HT1080 (cell line): ENCODE measurements at places on chromosomes 4 and X. TPM values are rescaled to one million over a fixed set of nuclear protein-coding genes. Genes with fewer than 3 reads are reported as not detected.
A peak's percentile ranks its signal among the peaks of the same experiment; 100 is the strongest.

Gene NHSL2
- total RNA-seq = 1.3 and 1.7 TPM in 2 replicates

Gene NAP1L3
- total RNA-seq = 8.0 and 8.9 TPM in 2 replicates

Gene NDNF
- 0.27 and 0.90 TPM in 2 replicates for total RNA-seq

GRCh38 chr4:36290641-36291040 is 9.2 kb downstream of the DTHD1 start:
- no peak for DNase-seq

- DNase-seq = peak; percentile 1
These were observed at the start of gene SERTM2 for GRCh38 chrX:111511477-111511876. TSS of gene SERTM2 (plus strand) at chrX:111511645. CDS start at chrX:111518858, 7,213 bp downstream.

- no peak for DNase-seq
These were observed 129.6 kb downstream of the DHRSX start for GRCh38 chrX:2371026-2371711.

DNA sequence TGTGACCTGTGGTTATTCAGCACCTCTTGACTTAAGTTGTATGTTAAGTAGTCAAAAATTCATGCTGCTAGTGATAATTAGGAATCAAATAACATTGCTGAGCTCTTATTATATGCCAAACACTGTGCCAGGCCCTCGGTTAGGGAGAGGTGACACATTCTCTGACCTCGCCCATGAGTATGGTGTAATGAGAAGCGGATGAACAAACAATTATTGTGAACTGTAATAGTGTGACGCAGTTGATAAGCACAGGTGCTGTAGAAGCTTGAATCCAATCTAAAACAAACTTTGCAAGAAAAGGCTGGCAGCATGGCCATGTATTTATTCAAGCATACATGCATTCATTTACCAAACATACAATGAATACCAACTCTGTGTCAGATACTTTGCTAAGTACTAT is 303.5 kb upstream of the HS3ST1 start:
- DNase-seq = no peak
